ENCODE measurements at places on chromosomes 12 and 14.
A peak's percentile ranks its signal among the peaks of the same experiment; 100 is the strongest.

DNA sequence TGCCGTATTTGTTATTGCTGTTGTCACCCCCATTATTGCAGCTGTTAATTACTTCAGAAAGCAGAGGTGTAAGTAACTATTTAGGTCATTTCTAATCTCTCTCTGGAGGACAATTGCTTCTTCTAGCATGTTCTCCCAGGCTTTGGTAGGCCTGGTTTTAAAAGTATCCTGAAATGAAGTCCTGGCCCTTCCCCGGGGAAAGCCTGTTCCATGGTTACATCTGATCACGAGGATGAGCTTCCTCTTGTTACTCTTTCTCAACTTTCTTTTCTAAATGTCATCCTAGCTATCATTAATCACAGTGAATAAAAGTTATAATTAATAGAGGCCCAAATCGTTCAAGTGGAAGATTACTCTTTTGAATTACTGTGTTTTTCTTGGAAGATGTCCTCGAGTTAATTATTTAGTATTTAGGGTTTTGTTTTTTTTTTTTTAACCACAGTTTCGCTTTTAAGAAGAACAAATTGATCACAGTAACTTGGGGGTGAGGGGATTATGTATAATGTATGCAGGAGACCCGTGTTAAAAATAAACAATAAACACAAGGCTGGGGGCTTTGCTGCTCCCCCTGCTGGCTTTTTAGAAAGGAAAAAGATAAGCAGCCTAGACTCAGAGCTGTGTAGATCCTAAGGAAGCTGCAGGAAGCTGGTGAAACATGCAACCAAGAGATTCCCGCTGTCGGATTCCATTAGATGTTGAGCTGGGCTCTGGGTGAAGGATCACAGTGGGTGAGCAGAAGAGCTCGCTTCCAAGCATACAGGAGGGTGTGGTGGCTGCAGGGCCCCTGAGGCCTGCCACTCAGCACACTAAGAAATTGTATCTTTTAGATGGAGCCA is 420.1 kb downstream of the FUT8 start:
- DNase-seq = no peak

- no peak for DNase-seq
Measured at GRCh38 chr12:112887550-112887949, 19.2 kb upstream of the OAS1 start.

DNA sequence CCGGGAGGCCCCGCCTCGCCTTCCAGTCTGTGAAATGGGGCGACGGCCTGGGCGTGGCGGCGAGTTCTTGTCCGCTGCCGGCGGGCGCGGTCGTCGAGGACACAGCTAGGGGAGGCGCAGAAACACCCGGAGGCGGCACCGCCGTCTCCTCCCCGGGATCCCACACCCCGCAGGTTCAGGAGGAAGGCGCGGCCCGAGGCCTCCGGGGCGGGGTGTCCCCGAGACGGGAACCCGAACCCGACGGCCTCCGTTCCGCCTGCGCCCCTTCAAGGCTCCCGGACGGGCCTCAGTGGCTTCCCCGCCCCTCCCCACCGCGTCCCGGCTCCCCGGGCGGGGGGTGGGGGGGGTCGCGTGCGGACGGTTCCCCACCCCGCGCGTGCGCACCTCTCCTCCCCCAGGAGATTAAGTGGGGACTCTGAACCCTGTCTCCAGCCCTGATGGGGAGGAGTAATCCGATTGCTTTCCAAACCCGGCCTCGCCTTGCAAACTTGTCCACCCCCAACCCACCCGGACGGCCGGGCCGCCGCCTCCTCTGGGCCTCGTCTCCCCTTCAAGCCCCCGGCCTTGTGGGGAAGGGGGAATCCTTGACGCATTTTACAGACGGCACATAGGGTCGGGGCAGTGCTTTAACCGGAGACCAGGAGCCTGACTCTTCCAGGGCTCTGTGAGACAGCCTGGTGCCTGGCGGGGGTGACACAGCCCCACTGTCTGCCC is 35.3 kb upstream of the ANKRD9 start:
- no peak for DNase-seq

DNA sequence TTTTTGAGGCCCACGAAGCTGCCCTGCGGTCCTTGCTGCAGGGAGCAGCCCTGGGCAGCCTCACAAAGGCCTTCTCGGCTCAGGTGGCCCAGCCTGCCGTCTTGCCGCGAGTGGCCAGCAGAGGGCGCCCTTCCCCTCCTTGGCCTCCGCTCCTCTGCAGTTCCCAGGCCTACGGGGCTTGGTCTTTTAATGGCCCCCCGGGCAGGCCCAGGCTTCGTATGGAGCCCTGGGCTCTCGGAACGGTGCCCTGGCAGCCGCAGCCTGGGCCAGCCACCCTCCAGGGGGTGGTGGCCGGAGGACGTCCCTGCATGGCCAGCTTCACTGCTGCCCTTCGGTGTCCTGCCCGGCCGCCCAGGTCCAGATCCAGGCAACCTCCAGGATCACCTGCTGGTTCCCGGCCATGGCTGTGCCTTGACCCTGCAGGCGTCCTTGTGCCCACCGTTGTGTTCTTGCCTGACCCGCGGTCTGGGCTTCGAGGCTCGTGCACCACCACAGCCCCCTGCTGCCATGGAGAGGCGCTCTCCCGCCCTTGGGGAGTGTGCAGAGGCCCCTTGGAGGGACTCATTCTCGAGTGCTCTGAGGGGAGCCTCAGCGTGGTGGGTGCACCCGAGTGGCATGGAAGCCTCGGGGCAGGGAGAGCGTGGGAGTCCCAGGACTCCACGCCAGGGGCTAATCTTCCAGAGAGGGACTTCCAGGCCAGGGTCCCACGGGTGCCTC is 9.4 kb downstream of the ASPG start:
- DNase-seq = peak; percentile 60

- DNase-seq = no peak
Measured at GRCh38 chr14:37428954-37429353, 166.1 kb downstream of the FOXA1 start.

DNA sequence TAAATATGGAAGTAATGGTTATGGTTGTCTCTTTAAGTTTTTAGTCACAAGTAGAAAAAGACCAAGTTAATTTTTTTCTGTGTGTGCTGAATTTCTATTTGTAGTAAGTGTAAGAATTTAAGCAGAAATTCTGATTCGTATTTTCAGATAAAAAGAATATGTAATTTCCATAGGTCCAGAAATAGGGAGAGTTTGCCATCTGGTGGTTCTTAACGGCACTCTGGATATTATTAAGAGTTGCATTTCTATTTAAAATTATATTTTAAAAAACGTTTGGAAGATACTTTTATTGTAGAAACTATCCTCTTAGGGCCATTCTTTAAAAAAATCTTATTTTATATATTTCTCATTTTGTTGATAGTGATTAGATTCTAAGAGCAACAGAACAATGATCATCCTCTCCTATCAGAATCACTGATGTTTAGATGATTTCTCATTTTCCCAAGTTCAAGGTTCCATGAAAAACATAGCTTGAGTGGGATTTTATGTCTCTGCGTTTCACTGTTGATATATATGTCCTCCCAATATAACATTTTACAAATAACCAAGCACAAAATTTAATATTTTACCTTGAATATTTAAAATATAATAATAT is 88.3 kb downstream of the LRRK2 start:
- no peak for DNase-seq

DNA sequence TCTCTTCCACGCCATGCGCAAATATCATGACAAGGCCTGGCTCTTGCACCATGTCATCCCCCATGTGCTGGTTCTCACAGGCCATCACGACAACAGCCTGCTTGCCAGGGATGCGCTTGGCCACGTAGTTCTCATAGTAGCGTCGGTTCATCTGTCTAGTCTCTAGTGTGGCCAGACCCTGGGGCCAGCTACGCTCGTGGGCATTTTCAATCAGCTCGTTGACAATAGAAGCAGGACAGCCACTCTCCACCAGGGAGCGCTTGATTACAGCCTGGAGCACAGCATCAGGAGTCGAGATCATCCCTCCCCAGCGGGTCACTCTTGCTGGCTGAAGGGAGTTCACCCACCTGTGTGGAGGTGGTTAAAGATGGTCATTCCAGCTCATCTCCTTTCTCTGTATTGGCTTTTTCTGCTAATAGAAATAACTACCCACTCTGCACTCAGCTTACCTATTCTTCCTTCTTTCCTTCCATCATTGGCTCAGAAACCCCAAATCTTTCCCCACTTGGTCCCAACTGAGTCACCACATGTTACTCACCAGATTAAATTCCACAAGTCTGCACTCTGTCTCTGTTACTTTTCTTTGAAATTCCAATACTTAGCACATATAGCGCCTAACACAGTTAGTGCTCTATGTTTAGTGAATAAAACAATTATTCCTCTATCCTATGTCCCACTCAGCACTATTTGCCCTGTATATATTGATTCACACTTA is 15.1 kb downstream of the RNF41 start:
- no peak for DNase-seq

- DNase-seq = peak; percentile 22
Measured at GRCh38 chr12:25590011-25590721, 37.1 kb upstream of the LMNTD1 start.

DNA sequence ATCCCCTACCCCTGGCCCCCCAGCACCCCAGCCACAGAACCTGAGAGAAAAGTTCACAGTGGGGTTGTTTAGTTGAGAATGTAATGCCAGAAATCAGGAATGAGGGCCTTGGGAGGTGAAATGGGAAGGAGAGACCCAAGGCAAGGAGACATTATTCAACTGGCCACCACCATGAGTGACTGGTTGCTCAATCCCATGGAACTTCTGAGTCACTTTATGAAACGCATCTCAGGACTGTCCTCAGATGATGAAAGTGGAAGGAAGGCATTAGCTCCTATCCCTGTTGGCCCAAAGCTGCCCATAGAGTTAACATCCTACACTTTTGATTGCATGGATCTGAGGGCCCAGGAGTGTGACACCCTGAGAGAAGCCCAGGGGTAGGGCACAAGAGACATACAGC is 25.4 kb upstream of the TCL1A start:
- no peak for DNase-seq

DNA sequence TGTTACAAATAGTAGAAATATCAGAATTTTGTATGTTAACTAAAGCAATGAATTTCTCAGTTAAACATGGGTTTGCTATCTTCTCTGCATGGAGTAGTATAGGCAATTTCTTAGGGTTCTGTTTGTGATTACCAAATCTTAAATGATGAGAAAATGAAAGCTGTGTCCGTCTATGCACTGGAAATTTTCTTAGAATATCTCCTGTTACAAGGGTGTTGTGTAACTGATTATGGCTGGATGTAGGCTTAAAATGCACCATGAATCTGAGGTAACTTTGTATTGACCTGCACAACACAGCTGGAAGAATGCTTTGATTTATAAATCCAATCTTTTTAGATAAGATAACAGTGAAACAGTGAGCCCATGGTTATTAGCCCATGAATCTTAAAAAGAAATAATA is 17.8 kb downstream of the TRIP11 start:
- no peak for DNase-seq

GRCh38 chr14:92880851-92881250 is 42.1 kb upstream of the CHGA start:
- DNase-seq = no peak

DNA sequence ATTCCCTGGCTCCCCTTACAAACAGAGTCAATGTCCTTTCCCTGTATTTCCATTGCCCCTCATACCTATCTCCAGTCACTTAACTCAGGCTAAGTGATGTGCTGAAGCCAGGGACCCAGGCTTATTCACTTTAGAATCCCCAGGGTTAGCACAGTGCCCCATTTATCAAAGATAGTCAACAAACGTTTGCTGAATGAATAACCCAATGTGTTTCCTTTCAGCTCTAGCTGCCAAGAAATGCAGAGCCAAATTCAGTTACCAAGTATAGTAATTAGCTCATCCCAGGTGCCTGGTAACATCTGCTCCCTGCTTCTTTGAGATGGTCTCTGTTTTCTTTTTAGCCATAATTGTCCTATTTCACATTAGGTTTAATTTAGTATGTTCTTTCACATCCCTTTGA is 189.5 kb downstream of the PHLDA1 start:
- no peak for DNase-seq

DNA sequence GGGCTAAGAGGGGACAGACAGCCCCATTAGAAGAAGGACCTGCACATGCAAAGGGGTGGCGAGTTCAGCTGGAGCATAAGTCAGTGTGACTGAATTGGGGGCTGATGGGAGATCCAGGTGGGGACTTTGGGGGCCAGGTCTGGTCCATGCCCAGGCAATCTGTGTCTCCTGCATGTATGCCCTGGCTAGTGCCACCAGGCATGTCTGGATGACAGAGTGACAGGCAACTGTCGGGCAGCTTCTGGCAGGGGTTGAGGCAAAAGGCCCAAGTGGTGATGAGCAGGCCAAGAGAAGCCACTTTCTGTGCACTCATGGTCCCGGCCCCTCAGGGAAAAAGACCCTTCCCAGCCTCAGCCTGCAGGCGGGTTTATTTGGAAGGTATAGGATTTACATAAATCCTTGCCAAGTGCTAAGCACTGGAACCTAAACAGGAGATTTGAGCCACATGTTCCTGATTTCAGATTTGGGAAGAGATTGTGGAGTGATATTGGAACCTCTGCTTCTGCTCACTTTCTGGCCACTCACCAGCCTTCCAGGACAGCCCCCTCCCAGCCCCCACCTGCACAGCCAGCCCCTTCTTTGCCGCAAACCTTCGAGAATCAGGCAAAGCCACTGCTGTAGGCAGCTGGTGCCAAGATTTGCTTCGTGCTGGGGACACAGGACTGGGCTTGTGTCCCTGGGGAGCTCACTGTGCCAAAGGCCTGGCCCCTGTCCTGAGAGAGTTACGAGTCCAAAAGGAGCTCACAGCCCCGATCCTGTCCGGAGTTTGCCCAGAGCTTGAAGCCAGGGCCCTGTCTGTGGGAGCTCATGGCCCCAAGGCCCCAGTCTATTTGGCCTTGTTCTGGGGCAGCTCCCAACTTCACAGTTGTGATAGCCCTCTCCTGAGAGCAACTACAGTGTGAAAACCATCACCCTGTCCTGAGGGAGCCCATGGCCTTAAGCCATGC is 232.5 kb upstream of the RTL1 start:
- no peak for DNase-seq
